ENCODE measurements at places on chromosomes 5 and 9.

- no peak for DNase-seq
Observed at GRCh38 chr5:83516377-83516776, 44.8 kb downstream of the VCAN start.

GRCh38 chr9:109652971-109653370, 127.0 kb upstream of the PALM2AKAP2 start:
- DNase-seq: no peak

DNA sequence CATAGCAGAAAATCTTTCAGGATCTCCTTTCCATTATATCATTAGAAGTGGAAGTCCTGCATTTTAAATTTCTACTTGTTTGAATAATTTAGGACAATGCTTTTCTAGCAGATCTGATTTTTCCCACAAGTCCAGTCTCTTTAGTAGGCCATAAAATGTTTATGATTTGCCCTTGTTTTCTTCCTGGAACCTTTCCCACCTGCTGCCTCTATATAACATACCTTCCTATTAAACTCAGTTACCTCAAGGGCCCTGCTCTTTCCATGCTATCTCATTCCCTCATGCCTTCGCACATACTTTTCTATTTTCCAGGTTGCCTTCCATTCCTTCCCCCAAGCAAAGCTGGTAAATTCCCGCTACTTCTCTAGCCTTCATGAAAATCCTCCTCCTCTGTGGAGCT, 187.0 kb upstream of the EFNA5 start:
- DNase-seq: no peak

- DNase-seq: no peak
Observed at GRCh38 chr5:137699336-137700281, 36.3 kb downstream of the KLHL3 start.

DNA sequence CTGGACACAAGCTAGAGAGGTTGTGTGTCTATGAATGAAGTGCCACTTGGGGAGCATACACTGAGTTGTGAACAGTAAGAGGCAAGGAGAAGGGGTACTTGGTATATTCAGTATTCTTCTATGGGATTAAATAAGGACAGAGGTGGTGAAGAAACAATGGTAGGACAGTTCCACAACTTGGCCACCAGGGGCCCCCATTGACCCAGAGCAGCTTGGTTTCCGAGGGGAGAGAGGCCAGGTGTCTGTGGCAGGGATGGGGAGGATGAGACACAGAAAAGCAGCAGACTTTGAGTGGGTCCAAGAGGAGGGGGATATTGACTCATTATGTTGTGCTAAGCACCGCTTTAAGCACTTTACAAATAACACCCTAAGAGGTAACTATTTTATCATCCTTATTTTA, 220.6 kb downstream of the MELK start:
- DNase-seq: no peak

DNA sequence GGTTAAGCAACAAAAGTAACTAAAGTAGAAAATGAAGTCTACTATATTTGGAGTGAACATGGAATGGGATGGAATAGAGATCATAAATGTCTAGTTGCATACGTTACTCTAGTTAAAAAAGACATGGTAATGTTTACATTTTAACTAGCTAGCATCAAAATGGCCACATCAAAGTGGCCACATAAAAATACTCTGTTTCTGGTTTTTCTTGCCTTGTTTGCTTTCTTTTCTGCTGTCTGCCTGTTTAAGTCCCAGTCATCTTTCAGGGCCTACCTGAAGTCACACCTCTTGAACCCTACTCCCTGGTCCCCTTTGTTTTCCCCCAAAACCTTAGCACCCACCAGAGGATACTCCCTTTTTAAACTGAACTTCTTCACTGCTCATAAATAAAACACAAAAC, 6.4 kb upstream of the KIF2A start:
- peak; percentile 38 for DNase-seq

DNA sequence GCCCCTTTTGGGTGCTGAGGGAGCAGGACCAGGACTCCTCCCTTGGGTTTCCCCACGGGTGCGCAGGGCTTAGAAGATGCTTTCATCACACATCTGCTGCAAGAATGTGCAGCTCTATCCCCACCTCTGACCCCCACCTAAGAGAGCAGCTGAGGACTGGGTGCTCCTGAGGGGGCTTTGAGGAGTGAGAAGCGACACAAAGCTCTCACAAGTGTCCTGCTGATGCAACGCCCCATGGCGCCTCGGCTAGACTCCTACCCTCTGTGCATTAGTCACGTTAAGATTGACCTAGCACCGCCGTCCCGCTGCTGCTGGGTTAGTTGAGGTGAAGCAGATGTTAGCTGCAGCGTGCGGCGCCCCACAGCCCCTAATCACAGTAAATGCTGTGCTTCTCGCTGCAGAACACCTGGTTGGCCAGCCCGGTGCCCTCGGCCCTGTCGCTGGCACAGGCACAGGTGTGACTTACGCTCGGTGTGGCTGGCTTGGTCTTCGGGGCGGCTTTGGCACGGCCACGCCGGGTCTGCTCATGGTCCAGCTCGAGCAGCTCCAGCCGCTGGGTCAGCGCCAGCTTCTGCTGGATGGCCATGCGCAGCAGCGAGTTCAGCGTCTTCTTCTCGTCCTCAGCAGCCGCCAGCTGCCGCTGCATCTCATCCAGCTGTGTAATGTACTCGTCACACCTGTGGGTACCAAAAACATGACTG, 45.0 kb upstream of the IPPK start:
- no peak for DNase-seq

DNA sequence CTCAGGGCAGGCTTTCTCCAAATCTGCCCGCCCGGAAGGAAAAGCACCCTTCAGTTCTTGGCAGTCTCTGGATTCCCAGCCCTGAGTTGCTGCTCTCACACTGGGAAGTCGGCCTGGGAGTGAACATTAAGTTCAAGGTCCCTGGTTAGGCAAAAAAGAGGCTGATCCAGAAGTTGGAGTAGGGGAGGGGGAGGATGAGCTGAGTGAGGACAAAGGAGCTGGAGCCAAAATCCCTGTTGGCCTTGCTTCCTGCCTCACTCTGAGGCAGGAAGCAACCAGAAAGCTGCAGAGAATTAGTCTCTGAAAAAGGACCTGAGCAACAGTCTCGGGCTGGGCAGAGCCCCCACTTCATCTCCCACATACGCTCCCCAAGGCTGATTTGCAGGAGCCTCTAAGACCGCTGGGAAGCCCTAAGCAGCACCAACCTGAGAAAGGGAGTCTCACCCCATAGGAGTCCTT, 15.0 kb upstream of the RPS14 start:
- DNase-seq: no peak

DNA sequence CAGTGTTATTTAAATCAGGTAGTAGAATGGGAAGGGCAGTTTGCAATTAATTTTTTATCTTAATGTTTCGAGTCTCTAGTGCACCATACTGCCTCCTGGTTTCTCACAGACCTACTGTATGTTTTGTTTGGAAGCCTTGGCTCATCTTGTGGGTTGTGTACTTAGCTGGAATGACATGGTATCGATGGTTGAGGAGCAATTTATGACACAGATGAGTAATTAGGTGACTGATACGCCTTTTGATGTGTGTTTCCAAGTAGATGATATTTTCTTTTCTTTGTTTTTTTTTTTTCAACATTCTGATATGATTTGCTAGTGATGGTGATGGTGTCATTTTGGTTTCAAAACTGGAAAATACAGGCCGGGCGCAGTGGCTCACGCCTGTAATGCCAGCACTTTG, 16.1 kb downstream of the BASP1 start:
- no peak for DNase-seq

- DNase-seq: no peak
Observed at GRCh38 chr5:63125862-63126261, 547.2 kb downstream of the LRRC70 start.

GRCh38 chr9:135374591-135374990, 105.0 kb upstream of the PPP1R26 start:
- DNase-seq: no peak

- no peak for DNase-seq
Observed at GRCh38 chr5:138737494-138738265, 15.5 kb upstream of the CTNNA1 start.

DNA sequence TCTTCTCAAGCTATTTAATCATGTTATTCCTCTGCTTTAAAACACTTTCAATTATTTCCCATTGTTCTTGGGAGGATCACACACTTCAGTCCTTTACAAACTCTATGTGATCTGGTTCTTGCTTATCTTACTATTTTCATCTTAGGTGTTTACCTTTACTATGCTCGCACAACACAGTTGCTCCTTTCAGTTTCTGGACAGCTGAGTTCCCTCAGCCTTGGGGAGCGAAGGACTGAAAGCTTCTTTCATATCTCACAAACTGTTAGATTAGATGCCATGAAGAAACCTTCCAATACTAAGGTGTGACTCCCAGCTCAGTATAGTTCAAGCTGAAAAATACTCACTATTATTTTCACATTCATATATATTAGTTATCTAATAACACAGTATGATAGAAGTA, 117.9 kb downstream of the CDC42SE2 start:
- no peak for DNase-seq

DNA sequence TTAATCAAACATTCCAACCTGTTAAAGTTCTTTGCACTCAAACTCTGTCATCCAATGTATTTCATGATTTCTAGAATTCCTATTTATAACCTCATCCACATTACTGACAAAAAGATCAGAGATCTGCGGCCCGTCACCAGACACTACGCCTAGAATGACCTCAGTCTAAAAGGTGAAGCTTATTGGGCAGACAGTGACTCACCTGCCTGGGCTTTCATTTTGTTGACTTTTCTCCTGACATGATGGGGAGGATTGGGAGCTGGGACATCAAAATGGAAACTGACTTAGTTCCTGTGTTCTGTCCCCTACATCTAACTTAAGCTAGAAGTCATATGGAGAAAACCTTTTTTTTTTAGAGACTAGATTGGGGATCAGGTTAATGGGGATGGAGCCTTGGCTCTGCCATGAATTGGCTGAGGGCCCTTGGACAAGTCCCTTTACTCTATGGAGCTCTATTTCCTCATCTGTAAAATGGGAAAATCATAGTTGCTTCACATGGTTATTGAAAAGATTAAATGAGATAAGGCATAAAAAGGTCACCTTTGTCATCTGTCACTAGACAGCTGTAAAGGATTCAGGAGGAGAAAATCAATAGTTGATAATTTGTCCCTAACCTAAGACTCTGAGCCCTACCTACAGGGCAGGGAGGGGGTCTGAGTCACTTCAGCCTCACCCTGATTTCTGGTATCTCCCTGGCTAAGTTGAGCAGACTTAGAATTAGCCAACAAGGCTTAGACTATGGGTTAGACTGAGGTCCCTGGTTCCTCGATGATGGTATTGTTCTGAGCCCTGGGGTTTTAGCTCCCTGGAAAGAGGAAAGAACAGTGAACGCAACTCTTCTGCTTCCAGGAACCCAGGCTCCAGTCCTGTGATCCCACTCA, 224.8 kb upstream of the TBC1D2 start:
- no peak for DNase-seq

DNA sequence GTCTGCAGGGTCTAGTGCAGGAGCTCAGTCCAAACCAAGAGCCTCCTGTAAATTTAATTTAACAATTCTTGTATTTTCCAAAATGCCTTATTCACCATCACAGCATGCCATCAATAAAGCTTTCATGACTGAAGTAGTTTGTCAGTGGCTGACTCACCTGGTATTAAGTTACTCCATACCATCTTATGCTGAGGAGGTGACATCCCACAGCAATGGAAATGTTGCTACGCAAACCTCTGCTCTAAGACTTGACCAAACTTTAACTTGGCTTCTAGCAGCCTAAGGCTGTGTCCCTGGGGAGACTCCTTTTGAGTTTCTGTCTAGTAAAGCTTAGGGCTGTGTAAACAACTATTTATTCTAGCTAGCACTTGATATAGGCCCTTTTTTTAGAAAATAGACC, 1231.3 kb upstream of the CDH18 start:
- no peak for DNase-seq

GRCh38 chr5:154163327-154164248, 26.9 kb upstream of the GALNT10 start:
- no peak for DNase-seq

DNA sequence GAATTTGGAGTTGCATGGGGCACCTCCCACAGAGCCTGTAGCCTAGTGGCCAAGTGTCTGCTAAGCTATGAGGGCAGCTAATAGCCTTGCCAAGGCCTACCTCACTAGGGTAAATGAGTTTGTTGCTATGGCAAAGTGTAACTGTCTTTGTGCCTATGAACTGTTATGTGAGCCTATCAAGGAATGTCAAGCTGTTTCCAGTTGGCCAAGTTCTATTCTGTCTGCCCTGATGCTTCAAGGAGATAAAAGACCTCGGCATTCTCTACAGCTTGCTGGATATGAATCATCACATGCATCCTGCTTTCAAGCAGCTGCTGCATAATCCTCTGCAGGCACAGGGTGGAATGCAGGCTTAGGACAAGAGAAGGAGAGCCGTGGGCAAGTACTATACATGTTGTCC, 69.8 kb upstream of the CCDC112 start:
- DNase-seq: no peak

DNA sequence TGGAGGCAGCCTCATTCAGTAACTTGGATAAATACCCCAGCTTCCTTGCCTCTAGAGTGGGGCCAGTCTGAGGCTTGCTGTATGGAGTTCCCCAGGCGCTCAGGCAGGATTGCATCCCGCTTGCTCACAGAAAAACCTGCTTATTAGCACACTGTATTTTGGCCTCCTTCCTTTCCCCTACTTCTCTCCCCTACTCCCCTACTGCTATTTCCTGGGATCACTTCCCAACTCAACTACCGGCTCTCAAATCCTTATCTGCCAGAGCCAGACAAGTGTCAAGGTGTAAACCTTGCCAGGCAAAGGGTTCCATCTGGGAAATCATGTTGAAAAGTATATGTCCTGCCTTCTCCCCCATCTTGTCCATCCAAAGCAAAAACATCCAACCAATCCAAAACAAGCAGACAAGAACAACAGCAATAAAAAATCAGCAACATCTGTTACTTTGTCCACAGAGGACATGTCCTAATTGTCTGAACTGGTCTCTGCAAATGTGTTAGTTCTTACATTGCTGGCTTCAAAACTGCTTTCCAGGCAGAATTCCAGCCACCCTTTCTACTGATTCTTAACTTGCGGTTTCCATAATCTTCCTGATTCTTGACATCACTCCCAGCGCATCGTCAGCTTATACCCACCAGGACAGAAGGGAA, 164.1 kb upstream of the SEMA6A start:
- DNase-seq: no peak

- no peak for DNase-seq
Observed at GRCh38 chr5:93902288-93902687, 160.9 kb upstream of the POU5F2 start.

DNA sequence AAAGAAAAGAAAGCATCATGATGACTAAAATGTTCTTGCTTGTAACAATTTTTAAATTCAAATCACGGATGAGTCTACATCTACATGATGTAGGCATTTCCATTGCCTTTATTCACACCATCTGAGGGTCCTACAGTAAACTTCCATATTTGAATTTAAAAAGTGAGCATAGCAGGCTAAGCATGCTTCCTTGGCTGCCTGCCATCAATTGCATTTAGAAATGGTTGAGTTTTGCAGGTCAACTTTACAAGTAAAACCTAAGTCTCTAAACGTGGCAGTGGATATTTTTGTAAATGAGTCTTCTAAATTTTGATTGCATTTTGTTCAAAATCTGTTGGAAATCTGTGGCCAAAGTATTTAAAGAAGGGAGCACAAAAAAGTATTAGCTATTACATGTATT, 136.5 kb upstream of the PTCH1 start:
- no peak for DNase-seq

- no peak for DNase-seq
Observed at GRCh38 chr5:132782101-132782500, 5.1 kb upstream of the SEPTIN8 start.
